Endothelial cell (in vitro differentiated cells): ENCODE measurements at places on chromosomes 4 and X. TPM values are rescaled to one million over a fixed set of nuclear protein-coding genes. Genes with fewer than 3 reads are reported as not detected.

The XG gene
- 0.18 TPM for total RNA-seq

The GPC3 gene
- total RNA-seq = 4.7 TPM

The PCDH10 gene
- total RNA-seq = 10.8 TPM

The RBM47 gene
- 4.6 TPM for total RNA-seq

The PCDH7 gene
- 6.1 TPM for total RNA-seq

The PAGE2B gene
- not detected for total RNA-seq

The HSFX4 gene
- total RNA-seq = not detected

The CASP6 gene
- 76.4 TPM for total RNA-seq

The POF1B gene
- not detected for total RNA-seq

The MND1 gene
- 5.5 TPM for total RNA-seq

DNA sequence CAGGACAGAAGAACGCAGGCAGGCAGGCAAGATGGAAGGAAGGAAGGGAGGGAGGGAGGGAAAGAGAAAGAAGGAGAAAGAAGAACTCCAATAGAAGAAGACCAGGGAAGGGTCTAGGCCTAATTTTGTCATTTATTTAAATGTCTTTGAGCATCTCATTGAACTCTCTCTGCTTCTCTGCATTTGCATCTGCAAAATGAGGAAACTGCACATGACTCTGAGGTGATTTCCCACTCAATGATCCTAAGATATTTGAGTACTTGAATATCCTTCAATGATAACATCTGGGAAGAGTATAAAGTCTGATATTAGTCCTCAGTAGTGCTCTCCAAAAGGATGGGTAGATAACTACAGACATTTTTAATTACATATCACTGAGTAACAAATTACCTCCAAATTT, 33.1 kb upstream of the RBPJ start:
- H3K36me3 ChIP-seq = no peaks in the 10 kb centered on the region
- no peaks in the 10 kb centered on the region for H3K4me1 ChIP-seq
- no peaks in the 10 kb centered on the region for H3K27me3 ChIP-seq
- no peak overlapping the region for H3K27ac ChIP-seq
- DNase-seq = no peak
- no peak overlapping the region for H3K4me3 ChIP-seq

- H3K27me3 ChIP-seq = peaks cover 8% of the 10 kb centered on the region
- no peaks in the 10 kb centered on the region for H3K36me3 ChIP-seq
- H3K4me3 ChIP-seq = no peak overlapping the region
Observed at GRCh38 chr4:2390146-2390545, 28.3 kb downstream of the ZFYVE28 start.

- no peak overlapping the region for H3K4me3 ChIP-seq
- no peak for DNase-seq
- H3K36me3 ChIP-seq = no peaks in the 10 kb centered on the region
- H3K4me1 ChIP-seq = no peaks in the 10 kb centered on the region
- H3K27me3 ChIP-seq = peaks cover 3% of the 10 kb centered on the region
Observed at GRCh38 chr4:17680559-17681280, 66.3 kb downstream of the MED28 start.

- H3K4me1 ChIP-seq = no peaks in the 10 kb centered on the region
- no peak overlapping the region for H3K4me3 ChIP-seq
- H3K36me3 ChIP-seq = no peaks in the 10 kb centered on the region
- H3K27me3 ChIP-seq = no peaks in the 10 kb centered on the region
Observed at GRCh38 chrX:72644946-72645345, 69.2 kb downstream of the PHKA1 start.

DNA sequence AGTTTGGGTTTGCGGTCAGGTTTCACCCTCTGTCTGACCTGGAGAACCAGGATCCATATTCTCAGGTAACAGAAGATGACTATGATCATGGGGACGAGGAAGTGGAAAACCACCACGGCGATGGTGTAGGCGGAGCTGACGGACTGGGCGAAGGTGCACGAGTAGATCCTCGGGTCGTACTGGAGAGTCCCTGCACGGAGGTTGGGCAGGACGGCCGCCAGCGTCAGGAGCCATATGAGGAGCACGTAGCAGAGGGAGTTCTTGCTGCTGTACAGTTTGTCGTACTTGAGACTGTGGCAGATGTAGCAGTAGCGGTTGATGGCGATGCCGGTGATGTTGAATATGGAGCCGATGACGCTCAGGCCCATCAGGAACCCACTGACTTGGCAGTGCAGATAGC, 21.3 kb downstream of the MTNR1A start:
- H3K27ac ChIP-seq = no peak overlapping the region
- no peak for DNase-seq
- H3K4me1 ChIP-seq = no peaks in the 10 kb centered on the region
- H3K4me3 ChIP-seq = no peak overlapping the region

- no peak for DNase-seq
- H3K27ac ChIP-seq = no peak overlapping the region
- peaks cover 2% of the 10 kb centered on the region for H3K27me3 ChIP-seq
- peaks cover 15% of the 10 kb centered on the region for H3K4me1 ChIP-seq
- no peaks in the 10 kb centered on the region for H3K36me3 ChIP-seq
Observed at GRCh38 chrX:14927401-14927800, 54.2 kb downstream of the MOSPD2 start.

DNA sequence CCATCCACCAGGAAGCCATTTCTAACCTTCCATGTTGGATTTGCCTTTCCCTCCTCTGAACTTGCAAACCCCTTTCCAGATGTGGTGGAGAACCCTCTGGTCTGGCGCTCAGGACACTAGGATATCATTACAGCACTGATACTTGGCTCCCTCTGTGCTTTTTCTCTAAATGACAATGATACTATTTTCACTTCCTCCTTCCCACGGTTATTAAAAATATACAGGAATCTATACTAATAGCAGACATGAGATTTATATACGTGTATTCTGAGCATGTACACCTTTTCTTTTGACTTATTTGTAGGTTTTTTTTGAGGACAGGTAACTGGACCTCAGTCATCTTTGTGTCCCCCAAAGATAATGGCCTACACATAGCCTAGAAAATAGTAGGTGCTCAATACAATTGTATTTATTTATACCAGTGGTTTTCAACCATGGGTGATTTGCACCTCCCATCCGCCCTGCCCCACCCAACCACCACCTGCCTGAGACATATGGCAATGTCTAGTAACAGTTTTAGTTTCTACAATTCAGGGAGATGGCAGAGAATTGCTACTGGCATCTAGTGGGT, 60.4 kb upstream of the PLAC8 start:
- H3K4me3 ChIP-seq = no peak overlapping the region
- no peak for DNase-seq
- H3K27ac ChIP-seq = no peak overlapping the region
- H3K4me1 ChIP-seq = peaks cover 6% of the 10 kb centered on the region
- no peaks in the 10 kb centered on the region for H3K27me3 ChIP-seq

GRCh38 chr4:95358421-95358820, 190.4 kb downstream of the UNC5C start:
- peaks cover 6% of the 10 kb centered on the region for H3K27me3 ChIP-seq
- H3K4me3 ChIP-seq = no peak overlapping the region
- no peaks in the 10 kb centered on the region for H3K36me3 ChIP-seq
- H3K27ac ChIP-seq = no peak overlapping the region

DNA sequence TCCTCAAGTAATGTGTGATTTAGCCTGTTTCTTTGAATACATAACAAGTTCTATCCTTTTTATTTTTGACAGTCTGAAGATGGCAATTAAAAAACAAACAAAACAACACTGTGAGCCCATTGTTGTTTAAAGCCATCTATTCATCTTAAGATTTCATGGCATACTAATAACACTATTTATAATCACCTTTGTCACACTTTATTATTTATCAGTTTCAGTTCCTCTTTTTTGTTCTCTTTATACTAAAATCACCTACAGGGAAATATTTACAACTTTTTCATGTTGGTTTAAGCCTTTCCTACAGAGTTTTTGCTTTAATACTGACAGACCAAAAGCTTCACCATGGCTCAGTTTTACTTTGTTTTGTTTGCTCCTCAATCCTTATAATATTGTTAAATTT, 247.4 kb upstream of the CTSO start:
- DNase-seq = no peak
- no peaks in the 10 kb centered on the region for H3K36me3 ChIP-seq
- no peaks in the 10 kb centered on the region for H3K4me1 ChIP-seq
- no peaks in the 10 kb centered on the region for H3K27me3 ChIP-seq
- H3K4me3 ChIP-seq = no peak overlapping the region
- no peak overlapping the region for H3K27ac ChIP-seq

DNA sequence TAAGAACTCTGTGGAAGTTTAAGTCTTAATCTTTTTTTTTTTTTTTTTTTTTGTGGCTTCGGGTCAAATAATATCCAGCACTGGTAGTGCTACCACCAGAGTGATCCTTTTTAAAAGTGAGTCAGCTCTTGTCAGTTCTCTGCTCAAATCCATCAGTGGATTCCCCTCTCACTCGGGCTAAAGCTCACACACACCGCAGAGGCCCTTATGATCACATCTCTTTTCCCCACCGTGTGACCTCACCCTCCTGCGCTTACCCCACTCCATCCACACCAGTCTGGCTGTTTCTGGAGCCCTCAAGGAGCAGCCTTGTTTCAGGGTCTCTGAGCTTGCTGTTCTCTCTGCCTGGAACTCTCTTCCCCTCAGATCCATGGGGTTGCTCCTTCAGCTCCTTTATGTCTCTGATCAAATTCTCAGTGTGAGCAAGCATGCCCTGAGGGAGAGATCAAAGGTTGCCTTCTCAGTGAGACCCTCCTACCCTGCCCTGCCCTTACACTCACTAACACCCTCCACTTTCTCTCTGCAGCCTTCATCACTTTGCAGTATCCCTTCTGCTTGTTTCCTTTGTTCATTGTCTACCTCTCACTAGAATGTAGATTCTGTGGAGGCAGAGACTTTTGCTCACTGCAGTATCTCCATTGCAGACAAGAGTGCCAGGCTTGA, 19.8 kb upstream of the BEND4 start:
- H3K27ac ChIP-seq = no peak overlapping the region
- no peak overlapping the region for H3K4me3 ChIP-seq
- no peak for DNase-seq

DNA sequence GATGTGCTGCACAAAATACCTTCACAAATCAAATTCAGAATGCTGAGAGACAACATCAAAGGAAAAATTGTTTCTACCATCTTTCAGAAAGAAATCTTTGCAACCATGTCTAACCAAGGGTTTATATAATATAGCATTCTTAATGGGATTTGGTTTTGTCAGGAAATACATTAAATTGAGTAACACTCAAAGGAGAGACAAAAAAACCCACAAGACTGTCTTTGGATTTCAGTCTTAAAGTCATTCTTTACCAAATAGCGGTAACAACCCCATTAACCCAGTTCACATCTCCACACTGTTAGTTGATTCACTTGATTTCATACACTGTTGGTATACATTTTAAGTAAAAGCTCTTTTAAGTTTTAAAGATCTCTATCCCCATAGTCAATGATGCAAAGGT, 145.7 kb upstream of the EDNRA start:
- H3K4me3 ChIP-seq = no peak overlapping the region
- no peaks in the 10 kb centered on the region for H3K27me3 ChIP-seq
- DNase-seq = no peak
- H3K4me1 ChIP-seq = peaks cover under 1% of the 10 kb centered on the region

- no peak overlapping the region for H3K27ac ChIP-seq
- peaks cover 8% of the 10 kb centered on the region for H3K27me3 ChIP-seq
- peaks cover 34% of the 10 kb centered on the region for H3K4me1 ChIP-seq
- no peak for DNase-seq
Observed at GRCh38 chr4:173490817-173491528, 39.1 kb downstream of the HAND2 start.

- DNase-seq = no peak
- H3K27ac ChIP-seq = no peak overlapping the region
- no peaks in the 10 kb centered on the region for H3K36me3 ChIP-seq
- H3K4me1 ChIP-seq = peaks cover 2% of the 10 kb centered on the region
- no peaks in the 10 kb centered on the region for H3K27me3 ChIP-seq
Observed at GRCh38 chr4:17884511-17884910, 73.7 kb downstream of the NCAPG start.

DNA sequence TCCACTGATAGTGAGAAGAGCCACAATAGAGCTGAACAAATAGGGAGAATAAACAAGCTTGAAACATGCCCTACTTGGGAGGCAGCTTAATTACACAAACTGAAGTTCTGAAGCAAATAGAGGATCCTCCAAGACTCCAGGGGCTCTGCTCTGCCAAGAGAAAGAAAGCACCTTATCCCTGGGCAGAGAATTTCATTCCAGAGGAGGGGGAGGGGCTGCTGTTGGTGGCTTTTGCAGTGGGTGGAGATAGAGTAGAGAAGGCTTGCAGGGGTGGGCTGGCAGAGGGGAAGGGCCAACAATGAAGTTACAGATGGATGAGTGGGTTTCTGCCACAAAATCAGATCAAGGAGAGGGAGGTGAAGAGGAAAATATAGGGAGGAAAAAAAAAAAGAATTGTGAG, 1.0 kb upstream of the LPAR4 start:
- H3K27me3 ChIP-seq = no peaks in the 10 kb centered on the region
- no peak overlapping the region for H3K4me3 ChIP-seq
- no peak overlapping the region for H3K27ac ChIP-seq
- H3K36me3 ChIP-seq = no peaks in the 10 kb centered on the region
- H3K4me1 ChIP-seq = peaks cover 3% of the 10 kb centered on the region

- DNase-seq = no peak
- H3K27me3 ChIP-seq = peaks cover 4% of the 10 kb centered on the region
- H3K36me3 ChIP-seq = no peaks in the 10 kb centered on the region
Observed at GRCh38 chr4:103011378-103012025, 8.0 kb downstream of the SLC9B1 start.

GRCh38 chr4:166301266-166301665, 428.2 kb downstream of the TLL1 start:
- no peak for DNase-seq
- H3K27me3 ChIP-seq = no peaks in the 10 kb centered on the region
- no peak overlapping the region for H3K4me3 ChIP-seq
- no peaks in the 10 kb centered on the region for H3K4me1 ChIP-seq
- no peaks in the 10 kb centered on the region for H3K36me3 ChIP-seq
- H3K27ac ChIP-seq = no peak overlapping the region

DNA sequence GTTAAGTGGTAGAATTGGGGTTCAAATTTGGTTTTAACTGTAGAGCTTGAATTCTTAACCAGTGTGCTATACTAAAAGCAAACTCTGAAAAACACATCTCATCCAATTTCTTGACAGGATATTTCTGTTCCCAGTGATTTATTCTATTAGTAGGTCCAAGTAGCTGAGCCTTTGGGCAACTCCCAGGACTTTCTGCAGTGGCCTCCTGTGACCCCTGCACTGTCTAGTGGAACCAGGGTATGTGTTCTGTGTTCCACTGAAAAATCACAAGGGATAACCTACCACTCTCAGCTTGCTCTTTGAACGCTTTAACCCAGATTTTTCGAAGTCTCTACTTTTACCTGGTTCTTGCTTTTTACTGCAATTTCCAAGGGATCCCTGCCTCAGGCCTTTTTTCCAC, 58.0 kb upstream of the SCOC start:
- no peak overlapping the region for H3K4me3 ChIP-seq
- no peak for DNase-seq
- H3K36me3 ChIP-seq = no peaks in the 10 kb centered on the region

DNA sequence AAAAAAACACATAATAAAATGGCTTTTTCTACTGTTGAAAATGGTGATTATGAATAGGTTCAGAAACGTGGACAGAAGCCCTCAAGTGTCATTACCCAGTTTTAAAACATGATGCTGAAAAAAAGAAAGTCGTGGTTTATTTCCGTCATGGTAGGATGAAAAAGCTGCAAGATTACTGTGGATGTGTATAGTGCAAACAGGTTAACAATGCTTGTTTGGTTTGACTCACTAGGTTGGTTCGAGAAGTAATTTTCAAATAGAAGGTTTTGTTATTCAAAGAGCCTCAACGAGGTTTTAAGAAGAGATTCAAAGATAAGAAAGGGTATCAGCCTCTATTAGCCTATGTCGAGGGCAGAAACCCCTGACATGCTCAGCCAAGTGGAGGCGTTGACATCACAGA, 2.5 kb upstream of the RXFP1 start:
- no peak overlapping the region for H3K4me3 ChIP-seq
- H3K27me3 ChIP-seq = no peaks in the 10 kb centered on the region
- no peaks in the 10 kb centered on the region for H3K36me3 ChIP-seq
- no peak overlapping the region for H3K27ac ChIP-seq
- DNase-seq = no peak

GRCh38 chrX:26778320-26778888, 562.4 kb downstream of the MAGEB5 start:
- H3K4me1 ChIP-seq = no peaks in the 10 kb centered on the region
- no peak overlapping the region for H3K4me3 ChIP-seq
- H3K36me3 ChIP-seq = no peaks in the 10 kb centered on the region
- no peak for DNase-seq
